ENCODE measurements at places on chromosomes 6 and 20. TPM values are rescaled to one million over a fixed set of nuclear protein-coding genes. Genes with fewer than 3 reads are reported as not detected.

GRCh38 chr6:44100088-44100550, 27.1 kb downstream of the MRPL14 start:
- no peak for DNase-seq

DNA sequence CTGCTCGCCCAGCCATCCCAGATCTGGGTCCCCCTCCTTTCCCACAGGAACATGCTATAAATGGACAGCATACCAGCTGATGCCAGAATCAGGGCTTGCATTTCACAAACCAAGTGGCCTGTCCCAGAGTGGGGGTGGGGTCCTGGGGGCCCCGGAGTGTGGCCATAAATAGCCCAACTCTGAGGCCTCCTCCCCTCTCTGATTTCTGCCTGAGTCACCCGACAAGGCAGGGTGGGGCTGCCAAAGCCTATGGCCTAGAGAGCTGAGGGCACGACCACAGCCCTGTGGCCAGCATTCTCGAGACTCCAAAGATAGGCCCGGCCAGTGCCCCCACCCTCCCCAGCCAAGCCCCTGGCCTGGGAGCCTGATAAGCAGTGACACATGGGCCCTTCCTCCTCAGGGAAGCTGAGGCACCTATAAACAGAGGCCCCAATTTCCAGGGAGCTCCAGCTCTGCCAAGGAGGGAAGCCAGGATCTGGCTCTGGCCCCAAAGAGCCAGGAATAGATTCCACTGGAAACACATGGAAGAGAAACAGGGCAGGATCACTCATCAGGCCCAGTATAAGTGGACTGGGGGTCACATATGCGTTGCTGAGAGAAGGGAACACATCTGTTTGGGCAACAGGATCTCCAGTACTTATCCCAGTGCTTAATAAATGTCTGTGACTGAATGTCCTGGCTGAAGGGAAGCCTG, 20.3 kb downstream of the SNTA1 start:
- peak; percentile 88 for DNase-seq

DNA sequence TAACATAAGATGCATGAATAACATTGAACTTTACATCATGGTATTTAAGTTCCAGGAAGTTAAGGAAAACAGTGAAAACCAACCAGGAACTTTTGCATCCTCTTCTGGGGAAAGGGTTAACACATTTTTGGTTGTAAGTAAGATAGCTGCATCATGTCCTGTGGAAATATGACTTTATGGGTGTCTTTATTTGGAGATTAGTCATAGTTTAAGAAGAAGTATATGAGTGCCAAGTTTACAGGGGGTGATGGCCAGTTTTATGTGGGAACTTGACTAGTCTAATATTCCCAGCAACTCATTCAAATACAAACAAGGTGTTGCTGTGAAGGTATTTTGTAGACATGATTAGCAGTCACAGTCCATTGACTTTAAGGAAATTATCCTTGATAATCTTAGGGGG, 78.0 kb downstream of the PDE10A start:
- DNase-seq, result no peak

DNA sequence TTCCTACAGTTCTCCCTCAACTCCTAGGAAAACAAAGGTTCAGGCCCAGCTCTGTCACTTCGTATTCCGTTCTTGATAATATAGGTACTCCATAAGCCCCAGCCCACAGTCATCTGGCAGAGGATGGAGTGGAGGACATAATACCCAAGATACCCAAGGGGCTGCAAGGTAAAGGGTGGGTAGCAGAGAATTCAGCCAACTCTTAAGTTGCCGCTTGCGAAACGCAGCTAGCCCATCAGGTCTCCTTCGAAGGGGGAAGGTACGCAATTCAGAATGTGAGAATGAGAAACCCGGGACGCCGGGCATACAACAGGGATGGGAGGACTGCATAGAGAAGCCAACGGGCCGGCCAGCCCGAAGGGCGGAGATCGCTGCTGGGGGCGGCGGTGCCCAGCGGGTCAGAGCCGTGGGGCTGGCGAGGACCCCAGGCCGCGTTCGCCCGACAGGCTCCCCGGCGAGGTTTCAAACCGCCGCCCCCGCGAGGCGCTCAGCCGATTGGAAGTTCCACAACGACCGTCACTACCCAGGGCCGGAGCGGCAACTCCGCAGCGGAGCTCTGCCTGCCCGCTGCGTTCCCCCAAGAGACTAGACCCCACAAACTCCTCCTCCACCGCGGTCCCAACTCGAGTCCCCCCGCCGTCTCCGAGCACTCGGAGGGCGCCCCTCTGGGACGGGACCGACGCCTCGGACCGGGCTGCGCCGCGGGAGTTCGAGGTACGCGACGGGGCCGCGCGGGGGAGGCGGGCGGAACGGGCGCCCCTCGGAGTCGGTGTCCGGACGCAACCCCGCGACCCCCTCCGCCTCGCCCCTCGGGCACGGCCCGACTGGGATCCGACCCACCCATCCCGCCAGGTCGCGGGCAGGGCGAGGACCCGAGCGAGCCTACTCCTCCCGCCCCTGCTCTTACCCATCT, 911 bp downstream of the CDK19 start:
- peak; percentile 61 for DNase-seq

- no peak for DNase-seq
Measured at GRCh38 chr20:50327666-50328065, 137.0 kb downstream of the CEBPB start.

DNA sequence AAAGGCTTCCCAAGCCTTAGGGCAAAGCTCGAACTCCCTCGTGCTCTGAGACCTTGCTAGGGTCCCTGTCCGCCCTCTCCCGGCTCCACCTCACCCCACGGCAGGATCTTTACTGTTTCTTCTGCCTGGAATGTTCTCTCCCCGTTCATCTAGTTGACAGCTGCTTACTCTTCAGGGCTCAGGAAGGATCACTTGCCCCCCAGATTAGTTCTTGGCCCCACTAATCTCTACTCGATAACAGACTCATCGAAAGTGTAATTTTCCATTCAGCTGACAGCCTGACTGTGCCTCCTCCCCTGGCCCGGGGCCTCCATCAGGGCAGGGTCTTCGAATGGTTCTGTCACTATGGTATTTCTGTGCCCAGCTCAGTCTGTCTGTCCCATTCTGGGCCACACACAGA, 3.1 kb downstream of the MAP1LC3A start:
- no peak for DNase-seq

The RAD21L1 gene
- total RNA-seq, result 0.06 TPM

DNA sequence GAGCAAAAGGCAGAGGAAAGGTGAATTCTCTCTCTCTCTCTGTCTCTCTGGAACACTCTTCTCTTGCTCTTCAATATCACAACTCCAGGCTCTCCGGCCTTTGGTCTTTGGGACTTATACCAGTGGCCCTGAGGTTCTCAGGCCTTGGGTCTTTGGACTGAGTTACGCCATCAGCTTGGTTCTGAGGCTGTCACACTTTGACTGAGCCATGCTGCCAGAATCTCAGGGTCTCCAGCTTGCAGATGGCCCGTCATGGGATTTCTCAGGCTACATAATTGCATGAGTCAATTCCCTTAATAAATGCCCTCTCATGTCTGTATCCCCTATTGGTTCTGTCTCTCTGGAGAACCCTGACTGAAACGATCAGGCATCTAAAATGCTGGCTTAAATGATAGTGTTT, 12.9 kb downstream of the BTN2A1 start:
- peak; percentile 48 for DNase-seq

DNA sequence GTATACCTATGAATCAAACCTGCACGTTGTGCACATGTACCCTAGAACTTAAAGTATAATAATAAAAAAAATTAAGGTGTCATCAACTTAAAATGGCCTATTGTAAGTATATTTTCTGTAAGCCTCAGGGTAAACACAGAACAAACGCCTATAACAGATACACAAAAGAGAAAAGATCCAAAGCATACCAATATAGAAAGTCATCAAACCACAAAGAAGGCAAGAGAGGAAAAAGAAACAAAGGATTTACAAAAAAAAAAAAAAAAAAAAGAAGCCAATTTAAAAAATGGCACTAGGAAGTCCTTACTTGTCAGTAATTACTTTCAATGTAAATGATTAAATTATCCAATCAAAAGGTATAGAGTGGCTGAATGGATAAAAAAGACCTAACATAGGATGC, 24.6 kb upstream of the ASF1A start:
- no peak for DNase-seq

The ADRM1 gene
- 101 TPM for total RNA-seq

DNA sequence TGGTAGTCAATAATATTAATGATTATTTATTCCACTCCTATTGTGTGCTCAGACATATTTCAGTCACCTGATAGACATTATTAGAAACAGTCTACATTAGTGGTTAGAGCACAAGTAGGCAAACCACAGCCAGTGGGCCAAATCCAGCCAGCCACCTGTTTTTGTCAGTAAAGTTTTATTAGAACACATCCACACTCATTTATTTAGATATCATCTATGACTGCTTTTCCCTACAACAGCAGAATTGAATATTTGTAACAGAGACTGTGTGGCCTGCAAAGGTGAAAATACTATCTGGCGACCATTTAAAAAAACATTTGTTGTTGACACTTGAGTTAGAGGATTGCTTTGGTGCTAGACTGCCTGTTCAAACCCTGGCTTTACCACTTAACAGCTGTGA, 220.0 kb upstream of the ZFP64 start:
- DNase-seq, result no peak

GRCh38 chr6:1609041-1609647, 571 bp upstream of the FOXC1 start:
- no peak for DNase-seq

- peak; percentile 75 for DNase-seq
Measured at GRCh38 chr6:76774781-76775384, 688.4 kb downstream of the HTR1B start.

GRCh38 chr6:6003621-6004366, 2.9 kb downstream of the NRN1 start:
- no peak for DNase-seq

The PMEPA1 gene
- total RNA-seq, result 10.3 TPM

The MRPS10 gene
- total RNA-seq, result 42.1 TPM

The MUC21 gene
- total RNA-seq, result not detected

The CCN5 gene
- total RNA-seq, result 14.0 TPM

The ENPP5 gene
- total RNA-seq, result 4.4 TPM

DNA sequence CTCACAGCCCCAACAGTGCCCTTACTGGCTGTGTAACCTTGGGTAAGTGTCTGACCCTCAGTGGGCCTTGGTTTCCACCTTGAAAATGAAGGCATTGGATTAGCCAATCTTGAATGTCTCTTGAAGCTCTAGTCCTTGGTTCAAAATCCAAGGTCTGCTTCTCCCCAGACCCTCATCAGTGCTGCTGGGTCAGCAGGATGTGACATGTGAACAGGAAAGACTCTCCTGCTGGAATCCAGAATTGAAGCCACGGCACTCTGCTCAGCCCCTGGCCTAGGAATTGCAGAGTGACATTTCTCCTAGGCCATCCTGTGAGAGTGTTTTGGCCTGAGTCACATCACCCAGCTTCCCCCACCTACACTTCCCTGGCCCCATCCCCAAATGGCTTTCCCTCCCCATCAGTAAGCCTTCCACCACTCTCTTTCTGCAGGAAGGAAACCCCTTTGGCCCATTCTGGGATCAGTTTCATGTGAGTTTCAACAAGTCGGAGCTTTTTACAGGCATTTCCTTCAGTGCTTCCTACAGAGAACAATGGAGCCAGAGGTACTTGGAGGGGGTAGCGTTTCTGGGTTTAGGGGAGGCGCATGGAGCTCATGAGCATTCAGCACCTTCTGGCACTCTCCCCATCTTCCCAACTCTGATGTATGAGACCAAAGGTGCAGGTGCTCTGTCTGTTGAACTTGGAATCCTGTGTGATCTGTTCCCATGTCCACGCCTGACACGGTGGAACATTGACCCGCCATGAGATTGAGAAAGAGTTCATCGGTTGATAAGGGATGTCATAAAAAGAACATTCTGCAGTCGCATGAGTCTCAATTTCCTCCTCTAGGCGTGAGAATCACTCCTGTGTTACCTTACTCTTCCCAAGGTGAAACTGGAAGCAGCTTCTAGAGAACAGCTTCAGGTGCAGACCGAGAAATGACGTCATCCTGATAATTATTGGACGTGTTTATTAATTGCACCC, 8.8 kb downstream of the POFUT1 start:
- no peak for DNase-seq

The WFDC10B gene
- total RNA-seq, result not detected

DNA sequence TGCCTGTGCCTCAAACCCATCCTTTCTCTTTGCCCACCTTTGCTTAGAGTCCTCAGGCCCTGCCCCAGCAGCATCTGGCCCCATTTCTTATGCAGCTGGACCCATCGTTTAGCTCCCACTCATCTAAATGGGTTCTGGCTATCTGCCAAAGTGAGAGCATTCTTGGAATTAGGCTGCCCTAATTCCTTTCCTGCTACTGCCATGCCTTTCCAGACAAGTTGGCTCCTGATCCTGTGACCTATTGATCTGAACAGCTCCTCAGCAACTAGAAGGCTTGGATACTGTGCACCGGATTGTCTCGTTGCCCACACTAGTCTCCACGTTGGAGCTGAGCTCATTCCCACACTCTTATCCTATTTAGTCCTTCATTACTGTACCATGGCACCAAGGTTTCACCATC, 22.9 kb downstream of the DZANK1 start:
- DNase-seq, result no peak

The GRM1 gene
- total RNA-seq, result not detected

DNA sequence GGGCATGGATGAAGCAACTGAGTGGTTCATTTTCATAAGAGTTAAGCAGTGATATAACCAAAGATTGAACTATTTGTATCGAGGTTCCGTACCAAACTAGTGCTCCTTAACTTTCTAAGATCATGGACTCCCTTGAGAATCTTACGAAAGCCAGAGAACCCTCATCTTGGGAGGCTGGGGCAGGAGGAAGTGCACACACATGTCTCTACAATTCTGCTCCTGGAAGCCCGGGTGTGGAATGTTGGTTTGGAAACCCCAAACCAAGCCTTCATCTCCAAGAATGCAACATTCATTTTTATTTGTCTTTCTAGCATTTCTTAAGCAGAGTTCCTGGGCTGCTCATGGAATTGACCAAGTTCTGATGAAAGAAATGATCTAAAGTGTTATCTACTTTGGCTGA, 250.5 kb upstream of the PRND start:
- DNase-seq, result no peak

The DPPA5 gene
- total RNA-seq, result not detected

The GRM4 gene
- total RNA-seq, result not detected

- no peak for DNase-seq
Measured at GRCh38 chr6:89385846-89386245, 26.2 kb downstream of the RRAGD start.

DNA sequence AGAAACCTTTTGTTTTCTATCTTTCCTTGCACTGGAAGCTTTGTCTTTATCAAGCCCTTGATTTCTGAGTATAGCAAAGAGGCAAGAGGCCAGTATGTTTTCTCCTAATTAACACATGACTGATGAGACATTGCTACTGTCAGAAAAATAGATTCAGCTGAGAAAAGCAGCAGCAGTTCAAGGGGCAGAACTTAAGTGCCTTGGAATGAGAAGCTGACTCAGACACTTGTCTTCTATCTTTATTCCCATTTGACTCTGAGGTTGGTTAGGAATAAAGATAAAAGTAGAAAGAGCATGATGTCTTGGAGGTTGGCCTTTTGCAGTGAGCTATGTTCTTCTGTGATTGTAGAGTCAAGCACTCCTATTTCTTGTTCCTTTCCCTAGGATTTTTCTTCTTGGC, 79.1 kb upstream of the MAN1A1 start:
- DNase-seq, result no peak
